Breast epithelium (tissue), 4 donors: ENCODE measurements at places on chromosomes 2 and 18. TPM values are rescaled to one million over a fixed set of nuclear protein-coding genes. Genes with fewer than 3 reads are reported as not detected.

- no peak for DNase-seq
These were observed 63.0 kb upstream of the COX7A2L start for GRCh38 chr2:42424033-42424432.

DNA sequence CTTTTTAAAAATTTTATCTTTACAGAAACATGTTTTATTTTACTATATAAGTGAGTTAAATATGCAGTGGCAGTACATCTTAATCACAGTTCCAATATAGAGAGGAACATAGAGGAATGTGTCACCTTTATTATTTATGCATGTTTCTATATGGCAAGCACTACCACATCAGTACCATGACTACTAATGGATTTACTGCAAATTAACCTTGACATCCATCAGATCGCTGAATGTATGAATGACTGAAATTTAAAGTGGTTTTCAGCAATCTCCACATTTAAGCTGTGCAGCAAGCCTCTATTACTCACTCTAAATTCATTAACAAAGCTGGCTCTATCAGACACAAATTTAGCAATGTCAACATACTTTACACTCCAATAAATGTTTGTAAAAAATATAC lies 790.6 kb downstream of the NRXN1 start:
- no peak for DNase-seq

The GCG gene
- total RNA-seq: not detected

The R3HDM1 gene
- total RNA-seq: 21.6 TPM

- DNase-seq: no peak
These were observed 63.6 kb downstream of the CTNNA2 start for GRCh38 chr2:79576451-79576850.

The PECR gene
- total RNA-seq: 62.7 TPM

DNA sequence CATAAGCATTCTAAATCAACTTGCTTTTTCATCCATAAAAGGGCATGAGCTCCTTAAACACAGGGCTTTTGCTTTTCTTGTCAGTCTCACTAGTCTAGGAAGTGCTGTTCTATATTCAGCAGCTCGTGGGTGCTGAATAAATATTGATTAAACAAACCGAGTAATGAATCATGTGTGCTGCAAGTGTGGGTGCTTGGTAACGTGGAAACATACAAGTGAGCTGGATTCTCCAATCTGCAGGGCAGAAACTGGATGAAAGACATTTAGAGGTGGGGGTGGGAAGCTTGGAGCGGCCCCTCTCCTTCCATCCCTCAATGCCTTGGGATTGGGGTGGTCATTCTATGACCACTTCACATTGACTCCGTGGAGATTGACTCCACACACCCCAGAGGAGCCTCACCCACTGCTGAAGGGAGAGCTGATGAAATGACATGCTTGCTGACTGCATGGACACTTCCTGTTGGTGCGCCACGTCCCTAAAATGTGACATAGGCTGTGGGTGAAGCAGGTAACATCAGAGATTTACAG lies 114.6 kb downstream of the DOCK10 start:
- no peak for DNase-seq

The CD8B2 gene
- under 0.01 TPM for total RNA-seq

DNA sequence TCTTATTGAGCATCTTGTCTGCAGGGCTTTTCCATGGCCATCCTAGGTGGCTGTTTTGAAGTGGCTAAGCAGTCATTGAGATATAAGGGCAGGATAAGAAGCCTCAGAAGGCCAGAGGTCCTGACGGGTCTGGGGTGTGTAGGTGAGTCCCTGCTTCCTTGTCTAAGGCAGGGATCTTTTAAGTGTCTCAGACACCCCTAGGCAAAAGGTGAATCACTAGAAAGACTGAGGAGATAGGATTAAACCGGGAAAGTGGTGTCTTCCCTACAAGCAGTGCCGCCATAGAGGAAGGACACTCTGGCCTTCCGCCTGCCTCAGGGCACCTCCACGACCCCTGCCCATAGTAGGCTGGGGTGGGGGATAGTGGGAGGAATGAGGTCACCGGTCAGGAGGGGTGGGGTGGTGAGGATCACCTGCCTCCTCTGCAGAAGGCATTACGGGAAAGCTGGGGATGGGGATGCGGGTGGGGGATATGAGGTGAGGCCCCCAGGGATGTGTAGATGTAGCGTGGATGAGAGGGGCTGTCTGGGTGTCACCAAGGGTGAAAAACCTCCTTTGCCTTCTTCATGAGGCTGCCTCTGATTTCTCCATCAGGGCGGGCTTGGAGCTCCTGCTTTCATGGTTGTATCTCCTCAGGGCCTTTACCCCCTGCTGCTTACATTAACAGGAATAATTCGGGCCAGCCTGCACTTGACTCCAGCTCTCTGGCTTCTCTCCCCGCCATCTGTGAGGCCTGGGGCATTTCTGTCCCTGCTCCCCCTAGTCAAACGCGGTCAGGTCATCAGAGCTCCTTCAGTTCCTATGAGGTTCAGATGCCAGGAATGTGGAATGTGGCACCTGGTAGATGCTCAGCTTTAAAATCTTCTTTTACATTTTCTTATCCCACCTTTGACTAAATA lies 244.0 kb downstream of the DYSF start:
- DNase-seq: peak; percentile 68

- no peak for DNase-seq
These were observed 3.4 kb downstream of the MZT2B start for GRCh38 chr2:130185436-130185835.

GRCh38 chr2:217703102-217703501 lies 299.7 kb downstream of the TNS1 start:
- no peak for DNase-seq

The PLA2R1 gene
- total RNA-seq: 49.9 TPM

DNA sequence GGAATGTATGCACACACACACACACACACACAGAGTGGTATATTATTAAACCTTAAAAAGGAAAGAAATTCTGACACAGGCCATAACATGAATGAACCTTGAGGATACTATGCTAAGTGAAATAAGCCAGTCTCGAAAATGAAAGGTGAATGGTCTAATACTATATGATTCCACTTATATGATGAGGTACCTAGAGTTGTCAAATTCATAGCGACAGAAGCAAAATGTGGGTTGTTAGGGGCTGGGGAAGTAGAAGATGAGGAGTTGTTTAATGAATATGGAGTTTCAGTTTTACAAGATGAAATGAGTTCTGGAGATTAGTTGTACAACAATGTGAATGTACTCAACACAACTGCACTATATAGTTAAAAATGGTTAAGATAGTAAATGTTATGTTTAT lies 118.1 kb downstream of the ABCA12 start:
- DNase-seq: no peak

DNA sequence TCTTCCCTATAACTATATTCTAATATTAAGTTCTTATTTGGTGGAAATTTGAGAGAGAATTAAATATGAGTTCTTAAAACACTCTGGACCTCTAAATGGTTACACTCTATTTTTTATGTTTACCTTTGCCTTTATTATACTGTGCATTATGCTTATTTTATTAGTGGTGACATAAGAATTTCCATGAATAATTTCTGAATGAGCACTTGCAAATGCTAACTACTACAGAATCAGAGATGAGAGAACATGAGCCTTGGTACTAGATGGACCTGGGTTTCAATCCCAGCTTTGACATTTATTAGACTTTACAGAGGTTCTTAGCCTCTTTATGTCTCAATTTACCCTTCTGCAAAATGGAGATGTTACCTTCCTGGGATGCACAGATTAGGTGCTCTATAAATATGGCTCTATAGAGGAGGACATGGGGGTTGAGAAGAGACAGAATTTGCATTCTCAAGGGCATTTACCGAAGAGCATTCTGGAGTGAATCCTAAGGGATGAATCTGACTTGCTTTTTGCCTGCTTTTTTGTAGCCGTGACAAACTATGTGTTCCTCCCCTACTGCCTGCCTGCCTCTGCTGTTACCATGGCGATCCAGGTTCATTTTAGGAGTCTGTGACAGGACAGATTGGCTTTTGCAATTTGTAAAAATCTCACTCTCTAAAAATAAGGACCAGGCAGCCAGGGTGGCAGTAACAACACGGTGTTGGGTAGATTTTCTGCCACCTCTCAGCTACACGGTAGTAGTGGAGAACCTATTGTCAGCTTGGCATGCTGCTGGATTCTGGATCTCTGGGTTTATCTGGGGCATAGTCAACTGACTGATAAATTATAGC lies 20.7 kb upstream of the CNRIP1 start:
- no peak for DNase-seq

DNA sequence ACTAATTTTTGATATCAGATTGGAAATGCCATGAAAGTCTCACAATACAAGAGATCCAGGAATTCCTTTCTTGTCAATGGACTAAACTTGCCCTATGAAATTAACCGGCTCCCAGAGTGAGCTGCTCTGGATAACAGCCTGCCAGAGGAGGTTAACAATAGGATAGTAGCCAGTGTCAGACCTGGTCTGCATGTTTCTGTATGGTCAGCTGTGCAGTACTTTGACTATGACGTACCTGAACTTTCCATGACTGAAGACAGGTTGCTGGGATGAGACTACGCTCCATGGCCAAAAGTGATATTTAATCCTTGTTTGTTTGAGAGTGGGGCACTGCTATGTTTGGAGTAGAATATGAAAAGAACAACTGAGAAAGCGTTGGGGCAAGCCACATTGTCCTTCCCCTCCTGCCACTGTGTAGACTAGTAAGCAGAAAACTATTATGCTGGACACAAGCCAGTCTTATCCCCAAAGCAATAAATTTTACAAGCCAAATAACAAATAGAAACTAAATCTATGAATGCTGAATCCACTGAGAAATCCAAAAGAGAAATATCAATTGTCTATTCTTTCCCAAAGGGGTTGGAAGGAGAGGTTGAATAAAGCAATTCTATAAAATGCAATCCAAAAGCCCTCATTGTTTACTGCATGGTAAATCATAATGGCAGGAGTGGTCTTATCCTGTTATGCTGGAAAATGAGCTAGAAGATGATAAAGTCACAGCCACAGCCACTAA lies 115.5 kb upstream of the CYP26B1 start:
- DNase-seq: no peak

DNA sequence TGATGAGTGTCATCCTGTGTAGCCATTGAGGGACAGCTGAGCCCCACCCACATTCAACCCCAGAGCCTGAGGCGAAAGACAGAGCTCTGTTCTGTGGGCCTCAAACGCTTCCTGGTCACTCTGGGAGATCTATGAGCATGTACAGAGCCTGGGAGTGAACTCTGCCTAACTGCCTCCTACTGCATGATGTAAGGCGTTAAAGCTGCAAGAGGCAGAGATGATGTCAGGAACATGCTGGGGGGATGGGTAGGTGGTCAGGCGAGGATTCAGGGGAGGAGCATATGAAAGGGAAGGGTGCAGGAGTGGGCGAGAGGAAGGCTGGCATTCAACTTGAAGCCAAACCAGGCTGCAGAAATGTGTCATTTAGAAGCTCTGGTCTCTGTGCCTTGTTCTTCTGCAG lies 181.0 kb downstream of the TFCP2L1 start:
- no peak for DNase-seq

DNA sequence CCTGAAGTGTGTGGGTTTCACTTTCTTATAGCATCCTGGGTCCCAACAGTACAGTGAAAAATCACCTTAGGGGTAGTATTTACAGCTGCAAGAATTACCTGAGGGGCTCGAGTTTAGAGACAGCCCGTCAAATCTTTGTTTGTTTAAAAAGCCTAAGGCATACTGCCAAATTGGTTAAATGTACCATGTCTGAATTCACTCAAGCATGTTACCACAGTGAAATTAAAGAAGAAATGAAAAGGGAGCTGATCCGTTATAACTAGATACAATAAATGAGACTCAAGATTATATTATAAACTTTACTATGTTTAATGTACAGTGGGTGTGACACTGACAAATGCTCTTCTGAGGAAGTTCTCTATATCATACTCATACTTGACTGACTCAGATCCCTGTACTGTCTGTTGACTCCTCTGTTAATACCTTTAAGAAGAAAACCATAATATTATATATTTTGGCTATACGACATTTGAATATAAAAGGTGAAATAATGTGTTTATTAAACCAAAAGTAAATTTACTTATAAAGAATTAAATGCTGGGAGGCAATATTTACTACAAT lies 107.3 kb downstream of the TMEFF2 start:
- DNase-seq: no peak

- DNase-seq: no peak
These were observed 37.3 kb upstream of the ACAA2 start for GRCh38 chr18:49850636-49851035.

- DNase-seq: no peak
These were observed 594.0 kb downstream of the ERBB4 start for GRCh38 chr2:211944572-211944971.

DNA sequence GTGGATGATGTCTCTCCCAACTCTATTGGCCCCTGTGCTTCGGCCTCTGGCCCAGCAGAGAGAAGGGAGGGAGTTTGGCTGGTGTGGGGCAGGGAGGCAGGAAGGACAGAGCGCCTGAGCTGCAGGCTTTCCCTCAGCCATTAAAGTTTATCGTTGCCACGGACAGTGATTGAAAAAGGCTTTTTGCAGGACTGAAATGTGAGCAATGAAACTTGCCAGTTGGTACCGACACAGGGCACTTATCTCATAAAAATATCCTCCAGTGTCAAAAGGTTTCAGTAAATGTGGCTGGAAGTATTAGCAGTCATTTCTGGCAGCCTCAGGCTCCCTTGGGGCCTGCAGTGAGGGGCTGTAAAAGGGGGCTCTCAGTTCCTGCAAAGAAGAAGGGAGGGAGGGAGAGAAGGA lies 169.2 kb downstream of the GLI2 start:
- DNase-seq: no peak

- DNase-seq: no peak
These were observed 284.8 kb downstream of the MREG start for GRCh38 chr2:215728504-215729065.

GRCh38 chr2:220654322-220654721 lies 917.8 kb downstream of the EPHA4 start:
- DNase-seq: no peak

The SLC9A4 gene
- not detected for total RNA-seq

The CD226 gene
- total RNA-seq: 1.8 TPM

The AQP12A gene
- not detected for total RNA-seq

- DNase-seq: peak; percentile 72
These were observed at the start of gene KRTCAP3 for GRCh38 chr2:27441958-27442919. TSS of gene KRTCAP3 (plus strand) at chr2:27442381. CDS start at chr2:27442413, 32 bp downstream.

DNA sequence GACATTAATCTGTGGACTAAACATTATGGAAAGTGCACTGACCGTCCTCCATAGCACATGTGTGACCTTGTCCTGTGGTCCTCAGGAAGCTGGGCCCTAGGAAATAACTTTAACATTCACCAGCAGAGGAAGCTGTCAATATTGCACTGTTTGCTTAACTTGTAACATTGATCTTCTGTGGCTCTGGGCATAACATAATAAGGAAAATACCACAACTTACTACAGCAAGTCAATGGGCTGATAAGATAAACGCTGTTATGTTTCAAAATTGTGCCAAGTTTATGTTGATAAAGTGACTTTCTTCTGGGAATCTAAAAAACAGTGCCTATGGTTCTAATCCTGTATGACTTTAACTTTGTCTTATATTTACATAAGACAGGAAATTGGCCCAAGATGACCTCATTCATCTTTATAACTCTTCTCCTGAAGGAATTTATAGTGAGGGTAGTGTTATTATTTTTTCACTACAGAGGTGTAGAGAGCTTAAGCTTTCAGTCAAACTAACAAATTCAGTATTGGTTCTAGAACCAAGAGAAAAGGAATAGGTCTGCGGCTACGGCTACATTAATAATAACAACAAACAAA lies 113.7 kb upstream of the MAP4K3 start:
- no peak for DNase-seq

GRCh38 chr2:178418426-178418825 lies 32.5 kb downstream of the PRKRA start:
- no peak for DNase-seq

GRCh38 chr2:56009758-56010458 lies 86.3 kb upstream of the EFEMP1 start:
- no peak for DNase-seq

The DPYSL5 gene
- not detected for total RNA-seq

GRCh38 chr2:137435162-137435561 lies 529.1 kb upstream of the HNMT start:
- no peak for DNase-seq

GRCh38 chr2:10659898-10660568 lies 29.7 kb downstream of the NOL10 start:
- DNase-seq: peak; percentile 54
